Left lung (tissue), 14 donors: ENCODE measurements at places on chromosomes 5 and 9. TPM values are rescaled to one million over a fixed set of nuclear protein-coding genes. Genes with fewer than 3 reads are reported as not detected.

HEMGN gene
- 2.9 TPM for polyA plus RNA-seq

GPR21 gene
- 0.63 TPM for polyA plus RNA-seq

ALDH7A1 gene
- 137 TPM for polyA plus RNA-seq

HTR1A gene
- polyA plus RNA-seq, result not detected

IL7R gene
- 3.9 TPM for polyA plus RNA-seq

PCDHB5 gene
- 12.5 TPM for polyA plus RNA-seq

SLIT3 gene
- 48.2 TPM for polyA plus RNA-seq

IFNB1 gene
- not detected for polyA plus RNA-seq

ADAMTS6 gene
- 10.3 TPM for polyA plus RNA-seq

ARL14EPL gene
- not detected for polyA plus RNA-seq

CCDC192 gene
- polyA plus RNA-seq, result 1.3 TPM

TRIM36 gene
- 1.2 TPM for polyA plus RNA-seq

UGT3A1 gene
- 0.23 TPM for polyA plus RNA-seq

GABRA1 gene
- polyA plus RNA-seq, result 0.76 TPM

LVRN gene
- polyA plus RNA-seq, result 1.6 TPM

SNX24 gene
- 27.4 TPM for polyA plus RNA-seq
